ENCODE measurements at places on chromosomes 12 and 14.
A peak's percentile ranks its signal among the peaks of the same experiment; 100 is the strongest.

GRCh38 chr14:54975856-54976255 lies 51.0 kb downstream of the WDHD1 start:
- DNase-seq = no peak

GRCh38 chr12:93698307-93699092 lies 21.3 kb downstream of the CRADD start:
- DNase-seq = no peak

DNA sequence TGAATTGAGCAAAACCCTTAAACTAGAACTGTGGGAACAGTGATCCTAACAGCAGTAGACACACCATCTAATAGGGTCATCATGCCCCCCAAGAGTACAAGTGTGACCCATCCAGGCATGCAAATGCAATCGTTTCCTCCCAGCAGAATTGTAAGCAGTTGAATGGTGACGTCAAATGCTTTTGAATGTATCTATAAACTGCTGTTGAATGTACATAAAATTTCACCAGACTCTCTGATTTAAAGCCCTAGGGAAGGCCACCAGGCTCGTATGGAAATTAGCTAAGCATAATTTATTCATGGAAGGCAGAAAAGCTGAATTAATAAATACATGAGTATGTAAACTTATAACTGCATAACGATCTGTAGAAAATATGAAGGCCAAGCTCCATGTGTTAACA lies 482.9 kb downstream of the EGLN3 start:
- DNase-seq = no peak

GRCh38 chr12:69987579-69988091 lies 162.6 kb downstream of the MYRFL start:
- peak; percentile 49 for DNase-seq

DNA sequence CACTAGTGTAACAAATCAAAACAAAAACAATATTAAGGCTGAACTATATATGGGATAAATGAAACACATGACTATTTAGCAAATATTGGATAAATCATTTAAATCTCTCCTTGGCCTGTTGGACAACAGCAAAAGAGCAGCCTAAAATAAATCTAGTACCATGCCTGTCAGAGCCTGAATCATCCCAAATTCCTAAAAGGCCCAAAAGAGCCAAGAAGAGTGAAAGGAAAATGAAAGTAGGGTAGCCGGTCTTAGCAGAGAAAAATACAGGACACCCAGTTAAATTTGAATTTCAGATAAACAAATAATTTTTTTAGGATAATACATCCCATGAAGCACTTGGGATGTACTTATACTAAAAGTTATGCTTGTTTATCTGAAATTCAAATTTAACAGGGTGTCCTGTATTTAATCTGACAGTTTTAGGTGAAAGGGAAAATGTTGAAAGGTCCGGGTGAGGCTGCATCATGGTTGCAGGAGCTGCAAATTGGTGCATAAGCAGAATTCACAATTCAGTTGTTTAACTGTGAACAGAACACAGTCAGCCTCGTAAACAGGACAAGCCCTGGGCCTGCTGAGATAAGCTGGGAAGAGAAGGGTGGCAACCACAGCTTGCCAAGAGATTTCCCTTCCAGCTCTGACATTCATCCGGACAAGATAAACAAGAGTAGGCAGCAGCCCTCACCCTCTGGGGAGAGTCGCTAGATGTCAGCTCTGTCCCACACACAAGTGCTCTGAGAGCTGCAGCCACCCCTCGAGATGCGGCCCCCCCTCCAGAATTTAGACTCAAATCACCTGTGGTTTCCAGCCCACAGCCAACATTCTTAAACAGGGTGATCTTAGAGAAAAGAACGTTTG lies 30.3 kb downstream of the DMAC2L start:
- DNase-seq = peak; percentile 64

GRCh38 chr12:4775936-4776335 lies 55.7 kb downstream of the GALNT8 start:
- no peak for DNase-seq

GRCh38 chr12:120651821-120652220 lies 11.4 kb downstream of the CABP1 start:
- DNase-seq = no peak

- no peak for DNase-seq
These were observed 188.5 kb upstream of the CAND1 start for GRCh38 chr12:67080637-67081036.

DNA sequence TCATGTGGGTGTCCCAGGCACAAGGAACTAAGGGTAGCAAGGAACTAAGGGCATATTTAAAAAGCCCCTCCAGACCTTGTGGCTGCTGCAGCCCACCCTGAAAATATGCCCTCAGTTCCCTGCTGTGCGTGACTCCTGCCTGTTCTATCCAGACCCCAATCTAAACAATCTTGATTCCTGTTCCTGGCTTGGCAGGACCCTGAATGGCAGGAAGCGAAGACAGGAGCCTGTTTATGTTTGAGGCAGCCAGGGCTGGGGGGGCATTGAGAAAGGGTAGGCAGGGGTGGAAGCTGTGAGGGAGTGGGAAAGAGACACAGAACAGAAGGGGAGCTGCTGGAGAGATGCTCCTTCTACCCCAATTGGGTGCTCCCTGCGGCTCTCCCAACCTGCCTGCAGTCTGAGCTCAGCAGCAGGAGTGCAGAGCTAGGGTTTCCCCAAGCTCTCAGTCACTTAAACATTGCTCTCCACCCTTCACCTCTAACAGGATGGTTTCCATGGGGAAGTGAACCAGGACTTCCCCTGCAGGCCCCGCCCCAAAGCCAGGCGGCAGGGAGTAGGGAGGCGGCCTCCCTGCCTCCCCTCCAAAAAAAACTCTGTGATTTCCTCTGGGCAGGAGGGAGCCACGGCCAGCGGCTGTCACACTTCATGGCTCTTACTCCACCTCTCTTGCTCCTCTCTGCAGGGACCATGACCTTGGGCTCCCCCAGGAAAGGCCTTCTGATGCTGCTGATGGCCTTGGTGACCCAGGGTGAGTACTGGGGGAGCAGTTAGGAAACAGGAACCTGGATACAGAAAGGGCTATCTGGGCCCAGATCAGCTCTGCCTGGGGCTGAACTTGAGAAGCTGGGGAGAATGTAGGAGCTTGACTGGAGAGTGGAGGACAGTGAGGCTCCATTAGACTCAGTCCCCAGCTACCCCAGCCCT lies 4.7 kb downstream of the ACVRL1 start:
- peak; percentile 45 for DNase-seq

- DNase-seq = no peak
These were observed 9.6 kb downstream of the TSPAN9 start for GRCh38 chr12:3086729-3087323.

- DNase-seq = no peak
These were observed 92.2 kb downstream of the GALNT9 start for GRCh38 chr12:132236930-132237771.

DNA sequence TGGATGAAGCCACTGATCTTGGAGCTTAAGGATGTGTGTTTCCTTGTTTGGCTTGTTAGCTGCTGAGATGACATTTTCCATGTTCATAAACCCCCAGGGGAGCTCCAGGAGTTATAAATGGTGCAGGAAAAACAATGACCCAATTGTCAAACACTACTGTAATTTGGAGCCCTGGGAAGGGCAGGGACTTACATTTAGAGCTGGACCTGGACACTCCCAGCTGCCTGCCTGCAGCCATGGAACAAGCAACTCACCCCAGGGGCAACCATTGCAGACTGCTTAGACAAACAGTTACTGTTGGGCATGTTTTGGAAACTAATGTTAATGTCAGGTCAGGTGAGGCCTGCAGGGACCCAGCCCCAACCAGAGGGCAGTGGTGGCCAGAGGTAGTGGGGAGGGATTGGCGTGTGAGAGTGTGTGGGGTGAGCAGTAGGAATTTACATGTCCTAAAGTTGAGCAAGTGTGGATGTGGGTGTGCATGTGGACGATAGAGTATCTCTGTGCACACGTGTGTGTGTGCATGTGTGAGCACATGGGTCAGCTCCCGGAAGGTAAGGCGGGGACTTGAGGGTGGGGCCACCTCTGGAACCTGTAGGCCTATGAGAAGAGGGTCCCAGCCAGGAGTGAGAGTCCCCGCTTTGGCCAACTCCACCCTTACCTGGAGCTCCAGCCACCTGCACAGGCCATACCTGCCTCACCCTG lies 86.4 kb upstream of the NOS1 start:
- no peak for DNase-seq
